DMS 273 treated with DMSO at 0.1 percent for 48 hours (cell line): ENCODE measurements at places on chromosomes 12 and 14.

DNA sequence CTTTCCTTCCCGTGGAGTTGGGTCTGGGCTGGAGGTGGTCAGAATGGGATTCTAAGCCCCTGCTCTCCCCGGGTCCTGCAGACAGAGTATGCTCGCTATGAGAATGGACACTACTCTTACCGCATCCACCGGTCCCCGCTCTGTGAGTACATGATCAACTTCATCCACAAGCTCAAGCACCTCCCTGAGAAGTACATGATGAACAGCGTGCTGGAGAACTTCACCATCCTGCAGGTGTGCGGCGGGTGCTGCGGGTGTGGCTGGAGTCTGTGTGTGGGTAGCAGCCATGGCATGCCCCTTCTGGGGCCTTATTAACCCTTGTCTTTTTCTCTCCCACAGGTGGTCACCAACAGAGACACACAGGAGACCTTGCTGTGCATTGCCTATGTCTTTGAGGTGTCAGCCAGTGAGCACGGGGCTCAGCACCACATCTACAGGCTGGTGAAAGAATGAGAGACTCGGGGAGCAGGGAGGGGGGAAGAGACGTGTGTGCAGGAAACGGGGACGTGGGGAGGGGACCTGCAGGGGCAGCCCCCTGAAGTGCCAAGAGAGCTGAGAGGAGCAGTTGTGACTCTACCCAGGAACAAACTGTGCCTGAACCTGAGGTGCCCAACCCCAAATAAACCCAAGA is 37.0 kb upstream of the TSPAN9 start:
- DNase-seq, result no peak

GRCh38 chr14:96514694-96515093 is 12.5 kb downstream of the PAPOLA start:
- no peak for DNase-seq

GRCh38 chr12:113766131-113766878 is 199.8 kb downstream of the RBM19 start:
- no peak for DNase-seq

DNA sequence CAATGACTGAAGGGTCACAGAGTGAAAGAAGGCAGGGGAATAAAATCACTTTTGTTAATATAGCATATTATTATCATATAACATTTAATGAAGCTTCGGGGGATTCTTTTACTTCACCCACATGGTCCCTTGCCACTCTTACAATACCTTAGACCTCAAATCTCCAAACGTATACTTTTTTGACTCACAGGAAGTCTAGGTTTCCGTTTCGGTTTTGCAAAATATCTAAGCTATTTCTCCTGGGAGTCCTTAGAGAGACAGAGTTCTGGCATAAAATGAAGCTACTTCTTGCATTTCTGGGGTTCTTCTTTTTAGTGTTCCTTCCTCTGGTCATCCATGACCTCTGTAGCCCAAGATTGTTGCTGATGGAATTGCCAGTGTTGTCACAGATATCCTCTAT is 590.5 kb upstream of the ATP2B1 start:
- DNase-seq, result no peak

GRCh38 chr12:52023976-52024688 is 17.4 kb downstream of the TAMALIN start:
- DNase-seq, result no peak

DNA sequence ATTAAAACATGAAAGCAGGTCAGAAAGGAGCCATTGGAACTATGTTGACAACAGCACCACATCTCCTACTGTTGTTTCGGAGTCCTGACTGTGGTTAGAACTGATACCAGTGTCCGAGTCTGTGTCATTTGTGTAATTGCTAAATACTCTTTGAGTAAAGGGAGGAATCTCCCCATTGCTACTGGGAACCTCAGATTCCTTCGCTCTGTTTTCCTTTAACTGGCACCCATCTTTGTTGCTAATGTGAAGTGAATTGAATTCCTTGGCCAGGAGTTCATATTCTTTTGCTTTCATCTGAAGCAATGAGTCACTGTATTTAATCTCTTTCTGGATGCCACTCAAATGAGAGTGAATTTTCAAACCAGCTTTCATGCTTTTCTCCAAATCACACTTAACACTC is 31.5 kb downstream of the RASSF9 start:
- DNase-seq, result no peak

DNA sequence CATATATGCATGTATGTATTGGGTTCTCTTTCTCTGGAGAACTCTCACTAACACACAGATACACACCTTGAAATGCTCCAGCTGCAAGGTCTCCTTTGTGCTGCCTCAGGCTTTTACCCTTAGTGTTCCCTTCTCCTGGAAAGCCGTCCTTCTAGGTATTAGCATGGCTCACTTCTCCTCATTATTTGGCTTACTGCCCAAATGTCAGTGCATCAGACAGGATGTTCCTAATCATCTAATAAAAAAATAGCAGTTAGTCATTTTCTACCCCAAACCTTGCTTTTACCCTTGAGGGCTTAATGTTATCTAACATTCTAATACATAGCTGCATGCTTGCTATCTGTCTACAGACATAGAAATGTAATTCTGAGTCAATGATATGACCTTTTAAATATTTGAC is 109.0 kb upstream of the SLC16A7 start:
- no peak for DNase-seq
